NCI-H1048 (cell line): ENCODE measurements at places on chromosomes 13 and 19.

GRCh38 chr13:90305796-90306195 is 1041.7 kb upstream of the MIR17HG start:
- DNase-seq: no peak

GRCh38 chr13:68944272-68944671 is 1163.4 kb upstream of the ATXN8OS start:
- no peak for DNase-seq

GRCh38 chr13:91097269-91097668 is 250.2 kb upstream of the MIR17HG start:
- no peak for DNase-seq

GRCh38 chr19:41545547-41545946 is 30.4 kb upstream of the CEACAM21 start:
- DNase-seq: no peak

DNA sequence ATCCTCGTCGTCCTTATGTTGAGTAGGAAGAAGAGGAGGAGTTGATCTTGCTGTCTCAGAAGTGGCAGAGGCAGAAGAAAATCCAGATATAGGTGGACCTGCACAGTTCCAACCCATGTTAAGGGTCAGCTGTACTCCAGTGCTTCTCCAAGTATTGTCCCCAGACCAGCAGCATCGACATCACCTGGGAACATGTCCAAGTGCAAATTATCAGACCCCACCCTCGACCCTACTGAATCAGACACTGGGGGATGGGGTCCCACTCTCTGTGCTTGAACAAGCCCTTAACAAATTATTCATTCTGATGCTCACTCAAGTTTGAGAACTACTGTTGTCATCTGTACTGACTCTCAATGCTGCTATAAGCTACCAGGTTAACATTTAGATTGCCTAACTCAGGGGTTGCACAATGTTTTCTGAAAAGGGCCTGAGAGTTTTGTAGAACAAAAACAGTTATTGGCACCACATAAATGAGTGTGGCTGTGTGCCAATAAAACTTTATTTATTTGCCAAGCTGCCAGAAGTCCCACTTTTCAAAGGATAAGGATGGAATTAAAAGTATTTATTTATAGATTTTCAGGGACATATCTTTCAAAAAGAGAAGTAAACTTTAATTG is 226.7 kb upstream of the IPO5 start:
- DNase-seq: no peak

DNA sequence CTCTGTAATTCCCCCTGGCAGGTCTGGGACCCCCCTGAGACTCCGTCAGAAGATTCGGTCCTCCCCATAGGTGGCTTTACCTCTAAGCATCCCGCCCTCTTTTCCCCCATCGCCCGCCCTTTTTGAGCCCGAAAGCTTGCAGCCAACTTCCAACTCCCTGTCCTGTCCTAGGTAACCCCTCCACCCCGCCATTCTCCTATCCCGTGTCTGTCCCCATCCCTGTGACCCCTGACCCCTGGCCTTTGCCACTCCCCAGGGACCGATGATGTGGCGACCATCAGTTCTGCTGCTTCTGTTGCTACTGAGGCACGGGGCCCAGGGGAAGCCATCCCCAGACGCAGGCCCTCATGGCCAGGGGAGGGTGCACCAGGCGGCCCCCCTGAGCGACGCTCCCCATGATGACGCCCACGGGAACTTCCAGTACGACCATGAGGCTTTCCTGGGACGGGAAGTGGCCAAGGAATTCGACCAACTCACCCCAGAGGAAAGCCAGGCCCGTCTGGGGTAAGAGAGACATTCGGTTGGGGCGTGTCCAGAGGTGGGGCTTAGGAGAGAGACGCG is 488 bp downstream of the RCN3 start:
- no peak for DNase-seq

DNA sequence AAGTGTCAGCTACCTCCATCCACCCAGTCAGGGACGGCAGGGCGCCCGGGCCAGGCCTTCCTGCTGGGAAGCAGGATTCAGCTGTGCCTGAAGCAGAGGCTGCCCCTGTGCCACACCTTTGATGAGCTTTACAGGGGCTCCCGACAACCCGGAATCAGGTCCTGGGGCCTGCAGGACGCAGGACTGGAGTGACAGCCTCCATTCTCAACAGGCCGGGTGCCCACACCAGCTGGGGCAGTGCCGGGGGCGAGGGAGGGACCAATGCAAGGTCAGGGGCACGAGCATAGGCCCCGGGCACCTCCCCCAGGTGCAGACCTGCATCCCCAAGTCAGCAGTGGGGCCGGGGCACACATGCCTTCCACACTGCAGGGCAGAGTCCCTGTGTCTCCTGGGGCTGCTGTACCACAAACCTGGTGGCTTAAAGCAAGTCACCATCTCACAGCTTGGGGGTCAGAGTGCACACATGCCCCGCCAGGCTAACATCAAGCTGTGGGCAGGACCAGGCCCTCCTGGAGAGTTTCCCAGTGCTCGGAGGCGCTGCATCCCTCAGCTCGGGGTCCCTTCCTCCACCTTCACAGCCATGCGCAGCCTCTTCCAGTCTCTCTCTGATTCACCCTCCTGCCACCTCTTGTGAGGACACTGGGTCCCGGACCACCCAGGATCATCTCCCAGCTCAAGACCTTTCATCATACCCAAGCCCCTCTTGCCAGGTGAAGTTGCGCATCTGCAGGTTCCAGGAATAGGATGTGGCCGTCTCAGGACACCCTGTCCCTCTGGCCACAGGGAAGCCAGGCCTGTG is 13.4 kb downstream of the UBXN6 start:
- no peak for DNase-seq

DNA sequence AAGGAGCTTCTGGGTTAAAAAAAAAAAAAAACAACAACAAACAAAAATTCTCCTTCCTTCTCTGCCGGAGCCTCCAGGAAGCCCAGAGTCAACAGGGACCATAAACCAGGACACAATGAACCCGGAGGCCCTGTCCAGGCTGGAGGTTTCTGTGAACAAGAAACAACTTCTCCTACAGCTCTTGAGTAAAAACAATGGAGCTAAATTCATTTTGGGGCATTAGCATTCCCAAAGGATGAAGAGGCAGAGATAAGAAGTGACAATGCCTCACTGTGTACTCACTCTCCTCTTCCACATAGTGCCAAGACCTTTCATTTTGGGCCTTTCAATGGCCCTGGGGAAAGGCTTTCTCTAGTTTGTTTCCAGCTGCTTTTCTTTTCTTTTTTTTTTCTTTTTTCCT is 9.0 kb downstream of the RHPN2 start:
- no peak for DNase-seq

GRCh38 chr13:100464006-100464405 is 124.6 kb downstream of the GGACT start:
- no peak for DNase-seq

- DNase-seq: no peak
These were observed 14.5 kb downstream of the ZNF708 start for GRCh38 chr19:21314676-21315075.

DNA sequence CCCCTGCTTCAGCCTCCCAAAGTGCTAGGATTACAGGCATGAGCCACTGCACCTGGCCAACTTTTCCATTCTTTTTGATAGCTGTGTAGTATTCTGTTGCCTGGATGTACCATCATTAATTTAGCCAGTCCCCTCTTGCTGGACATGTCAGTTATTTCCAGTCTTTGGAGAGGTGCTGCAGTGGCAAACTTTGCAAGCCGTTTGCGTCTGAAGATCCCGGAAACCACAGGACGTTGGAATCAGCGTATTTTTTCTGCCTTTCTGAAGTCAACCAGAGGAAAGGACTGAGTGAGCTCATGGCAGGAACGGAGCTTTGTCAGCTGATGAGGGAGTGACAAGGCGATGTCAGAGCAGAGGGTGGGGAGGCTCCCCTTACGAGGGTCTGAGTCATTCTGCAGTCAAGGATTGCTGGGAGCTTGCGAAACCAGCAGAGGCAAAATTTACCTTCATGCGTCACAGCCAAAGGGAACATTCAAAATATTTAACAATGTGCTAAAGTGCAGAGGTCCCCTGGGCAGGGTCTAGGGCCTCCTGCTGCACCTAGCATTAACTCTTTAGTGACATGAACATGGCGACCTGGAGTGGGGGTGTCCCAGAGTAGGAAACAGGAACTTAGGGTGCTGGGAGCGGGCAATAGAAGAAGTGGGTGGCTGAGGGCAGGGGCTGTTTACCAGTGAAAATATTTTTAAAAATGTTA is 5.6 kb downstream of the C5AR1 start:
- no peak for DNase-seq

GRCh38 chr19:39428283-39429112 is 7.3 kb downstream of the RPS16 start:
- no peak for DNase-seq

- no peak for DNase-seq
These were observed 245.6 kb downstream of the DCT start for GRCh38 chr13:94233837-94234236.

DNA sequence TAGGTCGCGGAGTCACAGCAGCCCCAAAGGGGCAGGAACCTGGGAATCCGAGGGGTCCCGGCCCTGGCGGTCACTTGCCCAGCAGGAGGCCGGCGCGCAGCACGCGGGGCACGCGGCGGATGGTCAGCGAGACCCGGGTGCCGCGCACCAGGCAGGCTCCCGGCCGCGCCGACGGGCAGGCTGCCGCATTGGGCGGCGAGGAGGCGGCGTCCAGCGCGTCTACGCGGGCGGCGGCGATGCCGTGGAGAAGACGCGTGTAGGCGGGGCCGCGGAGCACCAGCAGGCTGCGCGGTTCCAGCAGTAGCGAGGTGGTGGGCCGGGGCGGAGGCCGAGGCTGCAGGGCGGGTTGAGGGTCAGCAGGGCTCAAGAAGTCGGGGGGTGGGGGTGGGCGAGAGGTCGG is 607 bp upstream of the SYNE4 start:
- no peak for DNase-seq

GRCh38 chr13:44140146-44140545 is 233.5 kb upstream of the SERP2 start:
- no peak for DNase-seq
